ENCODE measurements at places on chromosomes 2 and 18. TPM values are rescaled to one million over a fixed set of nuclear protein-coding genes. Genes with fewer than 3 reads are reported as not detected.

CD28 gene
- total RNA-seq, result 2.9 TPM

DSG4 gene
- total RNA-seq, result not detected

OSR1 gene
- total RNA-seq, result 5.6 TPM

IL1F10 gene
- total RNA-seq, result not detected

MERTK gene
- total RNA-seq, result 13.7 TPM

IL36A gene
- total RNA-seq, result not detected

SLC19A3 gene
- 1.3 TPM for total RNA-seq

LYG1 gene
- 1.3 TPM for total RNA-seq

GRCh38 chr18:12403601-12404506 is 3.9 kb upstream of the PRELID3A start:
- no peak for DNase-seq

- no peak for DNase-seq
These were observed 48.1 kb downstream of the MYOM1 start for GRCh38 chr18:3171631-3172030.

GRCh38 chr2:23621616-23622015 is 236.6 kb downstream of the KLHL29 start:
- DNase-seq, result no peak

- no peak for DNase-seq
These were observed 68.6 kb upstream of the DNAJC10 start for GRCh38 chr2:182647499-182647787.

- no peak for DNase-seq
These were observed 83.0 kb downstream of the TSHZ1 start for GRCh38 chr18:75293591-75293990.

DNA sequence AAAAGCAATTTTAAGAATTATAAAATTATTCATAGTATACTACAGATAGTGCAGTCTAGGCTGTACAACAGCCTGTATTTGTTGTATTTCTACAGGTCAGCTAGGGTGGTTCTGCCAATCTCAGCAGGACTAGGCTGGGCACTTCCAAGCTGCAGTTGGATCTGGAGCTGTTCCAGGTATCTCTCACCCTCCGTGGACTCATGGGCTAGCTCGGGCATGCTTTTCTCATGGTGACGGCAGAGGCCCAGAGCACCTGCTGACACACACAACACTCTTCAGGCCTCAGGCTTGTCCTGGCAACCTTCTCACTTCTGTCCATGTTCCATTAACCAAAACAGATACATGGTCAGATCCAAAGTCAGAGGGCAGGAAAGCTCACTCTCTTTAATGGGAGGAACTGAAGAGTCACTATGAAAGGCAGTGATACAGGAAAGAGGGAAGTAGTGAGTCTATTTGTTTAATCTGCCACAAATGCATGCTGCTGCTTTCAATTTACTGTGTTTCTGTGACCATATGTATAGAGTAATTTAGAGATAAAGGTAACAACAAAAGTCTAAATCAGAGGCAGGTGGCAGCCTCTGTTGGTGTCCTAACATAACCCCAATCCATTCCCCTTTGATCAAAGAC is 462.4 kb upstream of the ACVR2A start:
- no peak for DNase-seq

DNA sequence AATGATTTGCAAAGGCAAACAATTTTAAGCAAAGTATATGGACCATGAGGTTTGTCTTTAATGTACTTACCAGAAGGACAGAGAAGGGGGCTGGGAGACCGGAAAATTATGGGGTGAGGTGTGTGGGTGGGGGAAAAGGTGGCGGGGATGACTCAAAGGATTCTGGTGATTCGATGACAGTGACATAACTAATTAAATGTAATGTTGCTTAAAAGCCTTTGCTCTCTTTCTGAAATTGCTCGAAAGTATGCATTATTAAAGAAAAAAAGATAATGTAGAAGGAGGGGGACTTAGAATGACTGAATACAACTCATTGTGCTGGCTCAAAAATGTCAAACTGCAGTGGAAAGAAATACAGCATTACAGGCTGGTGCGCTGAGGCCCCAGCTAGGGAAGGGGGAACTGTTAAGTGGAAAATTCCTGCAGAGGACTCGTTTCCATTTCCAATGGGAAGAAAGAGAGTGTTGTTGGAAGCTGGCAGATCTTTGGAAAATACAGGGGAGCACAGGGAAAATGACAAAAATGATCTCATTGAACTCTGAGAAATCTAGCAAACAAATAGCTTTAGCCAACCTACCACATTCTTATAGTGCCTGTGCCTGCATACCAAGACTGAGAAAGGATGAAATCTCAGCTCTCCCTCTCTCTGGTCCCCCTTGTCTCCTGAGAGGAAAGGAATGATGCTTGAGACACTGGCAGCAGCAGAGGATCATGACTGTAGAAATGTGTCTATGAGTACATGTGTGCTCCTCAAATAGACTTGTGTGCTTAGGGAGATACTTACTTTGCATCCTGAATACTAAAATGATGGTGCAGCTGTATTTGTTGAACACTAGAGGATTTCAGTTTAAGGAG is 632.4 kb downstream of the NYAP2 start:
- no peak for DNase-seq

DNA sequence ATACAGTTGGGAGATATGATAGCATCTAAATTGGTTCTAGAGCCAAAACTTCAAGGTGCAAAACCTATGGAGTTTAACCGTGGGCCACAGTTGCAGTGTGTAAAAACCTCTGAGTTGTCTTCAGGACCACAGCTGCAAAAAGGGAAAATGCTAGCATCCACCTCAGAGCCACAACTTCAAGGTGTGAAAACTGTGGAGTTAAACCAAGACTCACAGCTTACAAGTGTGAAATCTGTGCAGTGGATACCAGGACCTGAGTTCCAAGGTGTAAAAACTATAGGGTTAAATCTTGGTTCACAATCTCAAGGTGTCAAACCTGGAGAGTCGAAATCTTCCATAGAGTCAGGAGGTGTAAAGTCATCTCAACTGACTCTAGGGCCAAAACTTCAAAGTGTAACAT is 10.4 kb upstream of the ZNF512 start:
- DNase-seq, result no peak

DNA sequence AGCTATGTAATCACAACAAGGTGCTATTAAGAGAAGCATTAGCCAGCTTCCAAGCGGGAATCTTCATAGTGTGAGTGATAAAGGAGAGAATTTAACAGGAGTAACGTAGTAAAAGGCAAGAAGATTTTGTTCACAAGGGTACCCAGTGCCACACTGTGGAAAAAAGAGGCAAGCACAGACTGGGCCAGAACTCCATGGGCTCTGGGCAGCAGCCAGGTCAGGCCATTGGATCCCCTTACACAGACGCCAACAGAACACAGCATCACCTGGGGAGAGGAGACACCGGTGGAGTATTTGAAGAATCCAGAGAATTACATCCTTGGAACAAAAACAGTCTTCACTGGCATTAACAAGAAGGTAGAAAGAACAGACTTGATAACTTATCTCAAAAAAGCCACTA is 21.2 kb downstream of the AMER3 start:
- DNase-seq, result no peak

DNA sequence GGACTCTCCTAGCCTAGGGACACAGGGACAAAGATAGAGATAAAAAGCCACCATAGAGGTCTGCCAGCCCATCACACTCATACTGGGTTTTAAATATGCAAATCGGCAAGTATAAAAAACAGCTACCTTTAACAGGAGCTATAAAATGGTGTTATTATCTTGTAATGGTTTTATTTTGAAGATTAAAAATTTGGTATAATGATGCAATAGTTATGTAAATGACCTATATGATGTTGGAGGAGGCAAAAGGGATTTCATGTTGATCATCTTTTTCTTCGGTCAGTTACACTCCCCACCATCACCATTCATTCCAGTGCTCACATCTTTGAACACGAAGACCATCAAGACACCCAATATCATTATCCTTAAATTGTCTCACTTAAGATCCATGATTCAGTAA is 11.2 kb downstream of the ZNF521 start:
- no peak for DNase-seq

- DNase-seq, result no peak
These were observed 99.6 kb downstream of the BABAM2 start for GRCh38 chr2:27990030-27990590.

- DNase-seq, result no peak
These were observed 52.4 kb downstream of the FAM168B start for GRCh38 chr2:131040661-131041401.

DNA sequence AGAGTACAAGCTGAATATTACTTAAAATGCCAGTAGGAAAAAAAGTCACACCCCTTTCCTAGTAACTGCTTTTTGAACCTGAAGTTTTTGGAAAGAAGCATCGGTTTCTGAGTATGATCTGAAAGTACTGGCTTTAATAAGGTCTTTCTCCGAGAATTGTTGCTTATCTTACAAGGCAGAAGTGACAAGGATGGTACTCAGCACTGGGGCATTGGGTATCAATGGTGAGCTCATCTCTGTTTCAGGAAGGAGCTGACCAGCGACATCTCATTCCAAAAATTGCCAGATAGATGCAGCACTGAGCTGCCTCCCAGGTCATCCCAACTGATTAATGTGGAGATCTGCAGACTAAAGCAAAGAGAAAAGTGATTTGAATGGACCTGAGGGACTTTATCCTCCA is 85.4 kb downstream of the FMNL2 start:
- no peak for DNase-seq

GRCh38 chr2:159716857-159717256 is 4.6 kb downstream of the MARCHF7 start:
- no peak for DNase-seq

GRCh38 chr2:127071901-127072328 is 35.0 kb downstream of the BIN1 start:
- no peak for DNase-seq

- no peak for DNase-seq
These were observed 3.6 kb downstream of the IHH start for GRCh38 chr2:219056896-219057708.

- no peak for DNase-seq
These were observed 9.9 kb downstream of the GLI2 start for GRCh38 chr2:120745420-120746111.

- no peak for DNase-seq
These were observed 28.7 kb downstream of the MTERF4 start for GRCh38 chr2:241073166-241074064.

DNA sequence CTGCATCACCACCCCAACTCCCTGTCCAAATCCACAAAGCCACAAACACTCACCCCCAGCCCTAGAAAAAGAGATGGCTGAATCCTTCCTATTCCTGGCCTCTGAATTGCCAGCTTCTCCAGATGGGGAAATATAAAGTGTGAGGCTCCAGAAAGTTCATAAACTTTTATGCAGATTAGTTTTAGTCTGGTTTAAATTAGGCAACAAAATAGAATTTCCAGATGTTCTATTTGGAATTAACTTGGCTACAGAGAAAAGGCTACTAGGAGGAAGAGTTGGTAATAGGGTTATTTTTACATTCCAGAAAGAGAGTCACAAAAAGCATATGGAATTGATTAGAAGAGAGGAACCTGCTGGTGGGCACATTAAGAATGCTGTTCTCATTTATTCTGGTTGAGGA is 56.0 kb downstream of the EN1 start:
- no peak for DNase-seq

GRCh38 chr18:35639296-35639695 is 57.8 kb downstream of the GALNT1 start:
- no peak for DNase-seq

DNA sequence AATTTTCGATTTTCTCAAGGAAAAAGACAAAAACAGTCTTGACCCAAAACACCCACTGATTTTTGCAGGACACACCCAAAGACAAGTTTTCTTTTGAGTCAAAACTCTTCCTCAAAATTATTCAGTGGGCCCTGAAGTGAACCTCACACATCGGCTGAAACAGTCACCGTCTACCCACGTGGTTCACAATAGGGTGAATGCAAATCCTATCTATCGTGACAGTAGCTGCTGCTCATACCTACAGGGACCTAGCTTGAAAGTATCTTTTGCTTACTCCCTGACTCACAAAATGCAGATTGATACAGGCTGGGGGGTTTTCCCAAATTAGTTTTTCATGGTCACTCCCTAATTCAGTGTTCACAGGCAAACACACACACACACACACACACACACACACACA is 10.7 kb upstream of the CD226 start:
- DNase-seq, result no peak

DNA sequence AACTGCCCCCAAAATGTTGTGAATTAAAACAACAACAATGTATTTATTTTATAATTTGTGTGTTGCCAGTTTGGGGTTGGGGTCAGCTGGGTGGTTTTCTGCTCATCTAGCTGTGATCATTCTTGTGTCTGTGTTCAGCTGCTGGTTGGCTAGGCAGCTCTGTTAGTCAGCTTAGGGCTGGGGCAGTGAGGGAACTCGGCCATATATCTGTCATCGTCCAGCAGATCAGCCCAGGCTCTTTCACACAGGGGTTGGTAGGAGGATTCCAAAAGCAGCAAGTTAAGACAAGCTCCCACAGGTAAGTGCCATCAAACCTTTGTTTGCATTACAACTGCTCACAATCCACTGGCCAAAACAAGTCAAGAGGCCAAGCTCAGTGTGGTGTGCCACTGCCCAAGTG is 121.5 kb downstream of the LPIN1 start:
- DNase-seq, result no peak

DNA sequence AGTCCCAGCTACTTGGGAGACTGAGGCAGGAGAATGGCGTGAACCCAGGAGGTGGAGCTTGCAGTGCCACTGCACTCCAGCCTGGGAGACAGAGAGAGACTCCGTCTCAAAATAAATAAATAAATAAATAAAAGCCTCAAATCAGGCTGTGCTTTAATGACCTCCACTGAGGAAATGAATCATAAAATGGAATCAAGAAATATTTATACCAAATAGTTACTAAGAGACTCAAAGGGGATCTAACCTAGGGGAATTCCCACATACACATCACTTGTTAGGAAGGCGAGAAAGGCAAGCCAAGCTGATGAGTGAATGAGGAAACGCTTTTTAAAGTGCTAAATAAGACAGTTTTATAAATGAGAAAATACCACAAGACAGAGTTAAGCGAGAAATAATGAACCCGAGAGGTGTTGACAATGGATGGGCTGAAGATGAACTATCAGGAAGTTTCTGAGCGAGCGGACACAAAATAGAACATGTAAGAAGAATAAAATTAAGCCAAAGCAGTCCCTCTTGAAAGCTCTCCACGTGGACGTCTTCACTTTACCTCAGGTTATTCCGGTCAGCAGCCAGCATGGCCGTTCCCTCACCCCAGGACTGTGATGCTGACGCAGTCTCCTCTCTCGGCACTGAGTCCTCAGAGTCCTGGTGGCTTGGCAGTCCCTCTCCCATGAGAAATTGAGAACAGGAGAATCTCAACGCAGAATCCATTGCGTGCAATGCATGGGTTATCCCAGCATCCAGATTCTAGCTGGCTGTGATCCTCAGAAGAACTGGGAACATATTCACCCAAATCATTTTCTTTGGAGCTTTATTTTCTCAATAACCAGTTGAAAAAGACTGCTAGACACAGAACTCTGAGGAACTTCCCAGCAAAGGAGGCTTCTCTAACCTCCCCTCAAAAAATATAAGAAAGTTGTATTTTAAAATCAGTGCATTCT is 22.3 kb downstream of the PXDN start:
- DNase-seq, result no peak

GRCh38 chr2:156702541-156702940 is 266.4 kb downstream of the GPD2 start:
- DNase-seq, result no peak

- DNase-seq, result no peak
These were observed 149.9 kb downstream of the TAF4B start for GRCh38 chr18:26376105-26376504.

Data from ovary (tissue), 10 donors.